SJCRH30 (cell line): ENCODE measurements at places on chromosomes 16 and 17. TPM values are rescaled to one million over a fixed set of nuclear protein-coding genes. Genes with fewer than 3 reads are reported as not detected.
A peak's percentile ranks its signal among the peaks of the same experiment; 100 is the strongest.

DNA sequence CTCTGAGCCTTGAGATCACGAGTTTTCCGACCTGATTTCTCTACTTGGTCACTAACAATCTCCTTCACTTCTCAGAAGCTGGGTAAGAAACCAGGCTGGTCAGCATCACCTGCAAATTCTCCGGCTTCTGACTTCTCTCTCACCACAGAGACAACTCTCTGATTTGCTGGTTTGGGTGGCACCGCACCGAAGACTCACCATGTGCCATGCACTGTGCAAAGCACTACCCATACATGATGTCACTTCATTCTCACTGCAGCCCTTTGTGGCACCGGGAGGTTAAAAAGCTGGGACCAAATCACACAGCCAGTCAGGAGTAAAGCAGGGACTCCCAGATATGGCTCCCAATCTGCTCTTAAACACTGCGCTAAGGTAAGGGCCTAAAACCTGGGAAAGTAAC, 647 bp downstream of the VAC14 start:
- peak overlapping the region; percentile 37; the same call in 1 of the 2 replicates for H3K27ac ChIP-seq
- H3K4me3 ChIP-seq = peak overlapping the region; percentile 90
- peaks cover 8% of the 10 kb centered on the region for H3K4me1 ChIP-seq
- no peak for DNase-seq
- no peaks in the 10 kb centered on the region for H3K27me3 ChIP-seq
- no peaks in the 10 kb centered on the region for H3K36me3 ChIP-seq

DNA sequence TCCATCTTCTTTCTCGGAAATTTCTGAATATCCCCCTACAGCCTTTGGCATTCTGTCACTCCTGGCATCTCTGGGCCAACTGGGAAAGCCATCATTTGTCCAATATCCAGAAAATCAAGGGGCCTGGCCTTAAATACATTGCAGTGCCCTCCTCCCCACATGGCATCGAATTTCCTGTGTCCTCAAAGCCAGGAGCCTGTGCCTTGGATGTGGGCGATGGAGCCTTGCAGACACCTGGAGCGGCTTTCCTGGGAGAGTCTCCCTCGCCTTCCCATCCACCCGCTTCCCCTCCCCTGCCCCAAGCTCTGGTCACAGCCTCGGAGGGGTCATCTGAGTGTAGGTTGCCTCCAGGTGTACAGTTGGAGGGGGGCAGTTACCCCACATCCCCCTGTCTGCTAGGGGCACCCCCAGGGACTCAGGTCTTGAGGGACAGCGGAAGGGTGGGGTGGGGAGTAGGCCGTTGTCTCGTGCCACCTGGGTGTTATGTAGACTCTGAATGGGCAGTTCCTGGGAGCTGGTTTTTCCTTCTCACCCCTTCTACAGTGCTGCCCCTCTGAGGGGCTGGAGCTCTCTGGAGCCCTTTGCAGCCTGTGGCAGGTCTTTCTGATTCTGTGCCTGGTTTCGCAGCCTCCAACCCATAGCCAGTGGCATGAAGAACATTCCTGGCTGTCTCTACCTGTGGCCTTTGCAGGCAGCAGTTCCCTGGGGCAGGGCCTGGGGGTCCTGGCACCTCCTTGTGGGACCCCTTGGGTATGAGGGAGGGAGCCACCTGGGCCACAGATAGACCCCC, 239.8 kb downstream of the SEC14L1 start:
- H3K4me3 ChIP-seq = no peak overlapping the region
- H3K36me3 ChIP-seq = peaks cover 3% of the 10 kb centered on the region; the same call in 1 of the 2 replicates
- no peak overlapping the region; the same call in 1 of the 2 replicates for H3K27ac ChIP-seq

- no peak for DNase-seq
- no peaks in the 10 kb centered on the region for H3K36me3 ChIP-seq
- no peak overlapping the region for H3K4me3 ChIP-seq
- H3K27me3 ChIP-seq = no peaks in the 10 kb centered on the region
Measured at GRCh38 chr17:51487947-51488346, 227.6 kb downstream of the UTP18 start.

DNA sequence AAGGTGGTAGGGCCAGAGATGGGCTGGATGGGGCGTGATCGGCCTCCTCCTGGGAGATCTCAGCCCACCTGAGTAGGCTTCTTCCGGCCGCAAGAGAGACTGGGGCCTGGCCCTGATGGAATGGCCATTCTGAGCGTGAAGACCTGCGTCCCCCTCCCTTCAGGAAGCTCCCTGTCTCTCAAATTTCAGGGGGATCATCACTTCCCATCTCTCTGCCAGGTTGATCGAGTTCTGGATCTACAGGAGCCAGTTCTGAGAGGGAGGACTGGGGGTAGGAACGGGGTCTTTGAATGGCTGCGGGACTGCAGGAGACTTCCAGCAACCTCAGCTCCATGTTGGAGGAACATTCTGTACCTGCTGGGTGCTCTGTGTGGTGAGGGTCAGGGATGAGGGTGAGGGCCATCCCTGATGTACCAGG, 9.3 kb upstream of the GSDMA start:
- H3K4me3 ChIP-seq = peak overlapping the region; percentile 48
- H3K27me3 ChIP-seq = no peaks in the 10 kb centered on the region
- no peaks in the 10 kb centered on the region for H3K4me1 ChIP-seq
- no peak overlapping the region for H3K27ac ChIP-seq

GRCh38 chr16:71354156-71354555, 4.4 kb upstream of the CALB2 start:
- no peaks in the 10 kb centered on the region for H3K27me3 ChIP-seq
- no peak for DNase-seq
- no peaks in the 10 kb centered on the region for H3K36me3 ChIP-seq
- H3K4me1 ChIP-seq = no peaks in the 10 kb centered on the region

GRCh38 chr17:79029327-79030009, 5.5 kb downstream of the C1QTNF1 start:
- DNase-seq = no peak
- peaks cover 68% of the 10 kb centered on the region for H3K4me1 ChIP-seq
- no peaks in the 10 kb centered on the region for H3K36me3 ChIP-seq

Gene KRTAP4-9
- total RNA-seq = not detected in 2 replicates

Gene UBE2I
- total RNA-seq = 163 and 181 TPM in 2 replicates

DNA sequence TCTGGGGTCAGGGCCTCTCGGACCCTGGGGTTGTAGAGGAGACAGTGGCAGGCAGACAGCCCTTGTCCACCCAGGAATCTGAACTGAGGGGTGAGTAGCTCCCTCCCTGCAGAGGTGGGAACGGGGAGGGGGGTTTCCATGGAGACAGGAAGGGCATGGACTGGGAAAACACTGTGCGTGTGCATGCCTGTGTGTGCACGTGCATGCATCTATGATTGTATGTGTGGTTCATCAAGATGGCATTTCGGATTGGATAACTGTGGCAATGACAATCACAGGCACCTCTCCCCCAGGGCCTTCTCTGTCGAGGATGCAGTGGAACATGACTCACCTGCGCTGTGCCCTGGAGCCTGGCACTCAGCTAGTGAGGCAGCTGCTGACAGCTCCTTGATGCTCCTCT, 6.1 kb upstream of the CD300C start:
- H3K27me3 ChIP-seq = peaks cover 61% of the 10 kb centered on the region
- no peak for DNase-seq
- no peak overlapping the region for H3K27ac ChIP-seq
- H3K36me3 ChIP-seq = no peaks in the 10 kb centered on the region
- H3K4me3 ChIP-seq = no peak overlapping the region
